ENCODE measurements at places on chromosomes 4 and X. TPM values are rescaled to one million over a fixed set of nuclear protein-coding genes. Genes with fewer than 3 reads are reported as not detected.

Gene TIMP1
- 86.2 TPM for polyA plus RNA-seq

Gene JCHAIN
- 1.1 TPM for polyA plus RNA-seq

DNA sequence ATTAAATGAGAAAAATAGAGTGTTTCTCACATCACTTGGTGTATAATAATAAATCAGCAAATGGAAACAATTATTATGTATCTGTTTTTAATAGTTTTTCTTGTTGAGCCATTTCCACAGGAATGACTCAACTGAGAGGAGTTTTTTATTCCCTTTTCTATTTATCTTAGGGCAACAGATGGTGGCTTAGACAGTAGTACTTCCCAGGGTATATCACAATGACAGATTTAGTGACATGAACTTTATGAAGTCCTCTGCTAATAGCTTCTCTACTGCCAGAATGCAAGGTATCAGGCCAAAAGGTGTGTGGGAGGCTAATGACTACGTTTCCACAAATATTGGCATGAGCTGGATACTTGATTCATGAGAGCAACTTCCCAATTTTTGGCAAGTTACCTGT lies 126.7 kb downstream of the HTR2C start:
- no peak for DNase-seq

GRCh38 chrX:13078739-13079444 lies 34.5 kb upstream of the FAM9C start:
- no peak for DNase-seq

DNA sequence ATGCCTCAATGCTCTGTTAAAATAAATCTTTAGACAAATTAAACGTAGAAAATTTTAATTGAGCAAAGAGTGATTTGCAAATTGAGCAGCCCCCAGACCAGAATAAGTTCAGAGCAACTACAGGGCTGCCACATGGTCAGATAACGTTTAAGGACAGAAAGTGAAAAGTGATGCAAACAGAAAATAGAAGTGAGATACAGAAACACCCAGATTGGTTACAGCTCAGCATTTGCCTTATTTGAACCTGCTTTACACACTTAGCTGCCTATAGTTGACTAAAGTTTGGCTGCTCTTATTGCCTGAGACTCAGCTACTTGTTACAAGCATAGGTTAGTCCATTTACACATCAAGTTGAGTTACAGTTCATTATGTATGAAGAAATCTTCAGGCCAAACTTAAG lies 1800.8 kb upstream of the PCDH10 start:
- DNase-seq: no peak

DNA sequence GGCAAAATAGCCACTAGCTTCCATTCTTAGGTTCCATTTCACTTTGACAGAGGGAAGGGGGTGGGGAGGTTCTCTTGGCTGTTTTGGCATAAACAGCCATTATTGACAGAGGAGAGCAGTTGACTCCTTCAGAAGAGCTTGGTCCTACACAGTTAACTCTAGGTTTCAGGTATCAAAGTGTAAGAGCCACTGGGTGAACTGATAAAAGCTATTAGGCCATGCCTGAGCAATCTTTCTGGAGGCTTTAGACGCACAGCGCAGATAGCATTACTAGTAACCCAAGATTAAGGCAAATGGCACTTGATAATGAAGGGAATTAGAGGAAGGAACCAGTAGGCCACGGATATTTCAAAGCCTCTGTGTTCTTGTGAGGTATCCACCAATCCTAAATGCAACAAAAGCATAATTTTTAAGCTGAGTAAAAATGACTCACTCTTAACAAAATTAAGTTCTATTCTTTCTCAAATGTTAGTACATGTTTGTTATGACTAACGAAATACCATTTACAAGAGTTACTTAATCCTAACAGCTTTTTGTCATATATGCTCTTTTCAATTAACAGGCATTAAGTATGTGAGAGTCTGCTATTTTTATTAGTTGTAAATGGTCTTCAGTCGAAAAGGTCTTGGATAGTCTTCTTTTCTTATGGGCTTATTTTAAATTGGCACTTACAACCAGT lies 53.6 kb downstream of the SLC7A11 start:
- DNase-seq: no peak

DNA sequence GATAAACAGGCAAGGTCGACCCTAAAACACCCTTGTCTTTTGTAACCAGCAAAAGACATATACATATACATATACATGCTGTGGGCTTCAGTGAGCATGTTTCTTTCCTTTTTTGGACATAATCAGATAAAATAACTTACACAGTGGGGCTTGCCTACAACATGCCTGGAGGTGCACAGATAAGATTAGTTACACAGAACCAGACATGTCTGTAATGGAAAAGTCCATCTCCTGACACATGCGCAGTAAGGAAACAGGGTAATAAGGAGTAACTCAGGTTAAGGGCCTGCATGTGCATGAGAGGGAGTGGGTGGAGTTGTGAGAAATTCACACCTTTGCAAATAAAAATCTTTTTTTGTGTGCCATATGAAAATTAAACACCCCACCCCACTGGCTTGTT lies 3.4 kb downstream of the UGT2A1 start:
- DNase-seq: no peak

DNA sequence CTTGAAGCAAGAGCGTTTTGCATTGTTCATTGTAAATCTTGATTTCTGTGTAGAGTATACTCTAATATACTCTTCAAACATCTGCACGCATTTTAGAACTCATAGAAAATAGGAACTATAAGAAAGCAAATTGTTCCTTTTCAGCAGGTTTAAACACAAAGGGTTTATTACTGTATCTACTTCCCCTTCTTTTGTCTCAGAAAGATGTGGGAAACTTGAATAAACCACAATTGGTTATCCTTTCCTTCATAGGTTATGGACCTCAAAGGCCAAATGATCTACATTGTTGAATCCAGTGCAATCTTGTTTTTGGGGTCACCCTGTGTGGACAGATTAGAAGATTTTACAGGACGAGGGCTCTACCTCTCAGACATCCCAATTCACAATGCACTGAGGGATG lies 46.0 kb upstream of the GUCY1B1 start:
- DNase-seq: no peak

GRCh38 chrX:140501940-140502468 lies 2.9 kb downstream of the SOX3 start:
- no peak for DNase-seq

- no peak for DNase-seq
Observed at GRCh38 chr4:87042986-87043820, 108.4 kb downstream of the AFF1 start.

DNA sequence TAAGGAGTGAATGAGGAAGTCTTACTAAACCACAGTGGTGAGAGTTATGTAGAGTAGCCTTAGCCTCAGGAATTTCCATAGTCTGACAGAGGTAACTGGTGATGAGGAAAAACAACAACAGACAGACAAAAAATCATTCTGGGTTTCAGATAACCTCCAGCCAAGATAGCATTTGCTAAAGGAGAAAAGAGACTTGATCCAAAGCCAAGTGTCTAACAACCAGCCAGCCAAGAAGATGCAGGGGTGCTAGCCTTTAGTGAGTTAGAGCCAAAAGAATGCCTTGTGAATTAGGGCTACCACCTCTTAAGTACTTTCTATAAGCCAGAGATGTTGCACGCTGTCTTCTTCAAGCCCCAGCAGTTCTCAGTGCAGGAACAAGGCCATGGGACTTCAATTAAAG lies 478.0 kb upstream of the CPEB2 start:
- DNase-seq: no peak

DNA sequence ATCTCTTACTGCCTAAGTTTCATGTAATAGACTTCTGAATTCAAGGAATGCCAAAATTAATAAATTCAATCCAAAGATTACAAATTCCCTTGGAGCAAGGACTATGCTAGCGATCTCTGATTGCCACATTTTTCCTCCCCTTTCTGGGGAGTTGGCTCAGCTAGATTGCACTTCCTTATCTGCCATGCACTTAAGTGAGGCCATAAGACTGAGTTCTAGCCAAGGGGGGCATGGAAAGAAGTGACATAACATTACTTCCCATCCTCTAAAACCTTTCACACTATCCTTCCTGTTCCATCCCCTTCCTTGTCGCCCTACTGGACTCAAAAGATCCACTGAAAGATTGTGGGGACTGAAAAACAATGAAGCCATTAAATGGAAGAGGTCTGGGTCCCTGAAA lies 53.8 kb upstream of the TXK start:
- no peak for DNase-seq

DNA sequence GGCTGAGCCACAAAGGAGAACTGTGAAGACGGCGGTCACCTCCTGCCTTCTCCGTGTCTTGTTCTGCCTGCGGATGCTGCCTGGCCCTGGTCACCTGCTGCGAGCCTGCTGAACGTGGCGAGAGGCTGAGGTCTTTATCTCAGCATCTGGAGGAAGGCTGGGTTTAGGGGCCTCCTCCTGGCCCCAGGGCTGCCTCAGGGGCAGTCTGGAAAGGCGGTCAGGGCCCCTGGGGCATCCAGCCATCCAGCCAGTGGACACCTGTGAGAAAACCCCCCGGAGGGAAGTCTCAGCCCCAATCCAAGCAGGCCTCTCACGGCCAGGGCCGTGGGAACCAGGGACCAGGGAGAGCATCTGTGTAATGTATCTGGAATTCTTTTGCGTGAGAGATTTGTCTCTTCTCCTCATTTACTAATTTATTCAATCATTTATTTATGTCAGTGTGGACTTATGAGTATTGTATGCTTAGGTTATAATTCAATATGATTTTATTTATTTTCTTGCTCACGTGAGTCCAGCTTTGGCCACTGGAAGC lies 11.3 kb downstream of the PDE6B start:
- DNase-seq: no peak

- DNase-seq: peak; percentile 12
Observed at GRCh38 chr4:9898596-9899305, 117.3 kb downstream of the DRD5 start.

GRCh38 chr4:94354474-94354896 lies 11.8 kb upstream of the HPGDS start:
- DNase-seq: no peak

DNA sequence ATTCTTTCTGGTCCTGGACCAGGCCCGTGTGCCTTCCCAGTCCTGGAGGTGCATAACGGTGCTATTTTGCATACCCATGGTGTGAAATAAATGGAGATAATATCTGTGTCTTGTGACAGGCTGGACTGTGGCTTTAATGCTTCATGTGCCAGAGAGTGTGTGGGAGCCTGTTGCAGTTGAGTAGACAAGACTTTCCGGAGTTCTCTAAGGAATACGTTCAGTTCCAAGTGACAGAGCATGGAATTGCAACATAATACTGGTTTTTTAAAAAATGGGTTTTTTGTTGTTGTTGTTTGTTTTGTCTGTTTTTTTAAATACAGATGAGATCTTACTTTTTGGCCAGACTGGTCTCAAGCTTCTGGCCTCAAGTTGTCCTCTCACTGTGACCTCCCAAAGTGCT lies 74.0 kb downstream of the HPRT1 start:
- no peak for DNase-seq

DNA sequence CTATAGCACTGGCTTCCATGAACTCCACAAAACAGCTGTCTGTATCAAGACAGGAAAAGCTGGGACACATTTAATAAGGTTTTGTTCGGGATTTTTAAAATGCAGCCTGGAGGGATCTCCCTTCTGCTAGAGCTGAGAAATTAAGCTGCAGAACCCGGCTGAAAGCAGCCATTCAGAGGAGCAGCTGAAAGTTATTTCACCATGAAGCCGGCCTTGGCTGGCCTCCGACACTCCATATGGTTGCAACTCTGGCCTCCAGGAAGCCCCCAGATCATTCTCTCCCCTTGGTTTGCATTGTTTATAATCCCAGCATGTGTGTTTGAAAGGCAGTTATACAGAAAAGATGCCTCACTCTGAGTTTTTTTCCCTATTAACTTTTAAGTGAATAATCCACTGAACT lies 239.4 kb downstream of the SPATA18 start:
- peak; percentile 29 for DNase-seq

DNA sequence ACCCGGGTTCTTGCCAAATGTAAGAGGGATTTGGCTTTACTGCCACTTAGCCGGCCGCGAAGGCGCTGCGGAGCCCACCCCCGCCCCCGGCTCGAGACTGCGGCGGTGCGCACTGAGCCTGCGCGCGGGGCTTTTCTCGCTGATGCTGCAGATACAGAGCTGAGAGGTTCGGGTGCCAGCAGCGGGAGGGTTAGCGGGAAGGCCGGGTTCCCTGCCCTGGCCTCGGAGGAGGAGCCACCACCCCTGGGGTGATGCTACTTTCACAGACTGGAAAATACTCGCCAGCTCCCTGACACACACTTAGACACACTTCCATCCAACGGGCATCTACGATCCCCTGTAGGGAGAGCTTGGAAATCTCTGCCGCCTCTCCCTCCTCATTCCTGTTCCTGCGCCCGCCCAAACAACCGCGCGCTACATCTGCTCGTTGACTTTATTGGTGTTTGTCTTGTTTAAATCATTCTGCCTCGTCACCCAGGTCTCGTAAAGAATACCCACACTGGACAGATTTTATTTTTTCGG lies 2.1 kb upstream of the PCDH7 start:
- DNase-seq: peak; percentile 36

DNA sequence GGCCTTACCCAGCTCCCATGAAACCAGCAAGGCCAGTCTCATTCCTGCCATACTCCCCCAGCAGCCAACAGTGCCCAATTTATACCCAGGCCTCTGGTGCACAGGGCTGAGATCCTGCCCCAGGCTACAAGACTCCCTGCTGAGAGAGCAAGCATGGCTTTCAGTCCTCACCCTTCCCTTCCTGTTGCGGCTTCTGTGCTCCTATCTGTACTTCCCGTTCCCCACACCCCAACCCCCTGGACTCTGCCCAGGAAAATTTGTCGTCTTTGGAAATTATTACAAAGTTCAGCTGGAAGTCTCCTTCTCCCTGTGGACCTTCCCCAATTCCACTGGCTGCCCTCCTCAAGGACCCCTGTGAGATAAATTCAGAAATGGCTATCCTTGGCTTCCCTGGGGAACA lies 84.1 kb upstream of the GK2 start:
- DNase-seq: no peak

DNA sequence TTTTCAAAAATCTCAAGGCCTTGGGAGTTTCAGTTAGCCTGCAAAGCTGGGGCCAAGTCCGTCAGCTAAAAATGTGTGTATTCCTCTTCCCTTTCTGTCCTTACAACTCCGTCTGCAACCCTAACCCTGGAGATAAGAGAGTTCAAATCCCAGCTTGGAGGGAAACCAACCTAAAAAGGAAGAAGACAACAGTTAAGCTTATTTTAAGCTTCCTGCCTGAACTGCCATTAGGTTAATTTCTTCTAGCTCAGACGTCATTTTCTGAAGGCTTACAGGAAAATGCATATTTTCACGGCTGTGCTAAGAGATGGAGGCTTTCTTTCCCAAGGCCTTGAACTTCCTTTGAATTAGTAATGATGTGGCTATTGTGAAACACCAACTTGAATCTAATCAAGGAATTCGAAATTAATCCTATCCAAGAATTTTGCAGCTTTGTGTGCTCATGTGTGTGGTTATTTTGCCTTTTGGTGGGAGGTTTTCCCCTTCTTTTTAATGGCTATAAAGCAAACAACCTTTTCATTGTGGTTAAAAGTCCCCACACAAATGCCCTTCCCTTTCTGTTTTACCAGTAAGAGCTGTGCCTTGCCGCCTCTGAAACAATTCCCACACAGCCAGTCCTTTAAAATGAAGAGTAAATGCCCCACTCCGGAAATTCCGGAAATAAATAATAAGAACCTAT lies 103.5 kb downstream of the IRF2 start:
- no peak for DNase-seq
